CD4-positive, alpha-beta memory T cell (primary cell): ENCODE measurements at places on chromosomes 2 and 18. TPM values are rescaled to one million over a fixed set of nuclear protein-coding genes. Genes with fewer than 3 reads are reported as not detected.

The GALR1 gene
- total RNA-seq, result not detected

The KLHL41 gene
- 0.81 TPM for total RNA-seq

The CYP20A1 gene
- total RNA-seq, result 47.1 TPM

The ECEL1 gene
- total RNA-seq, result not detected

GRCh38 chr2:104852090-104852666 is 1.7 kb upstream of the POU3F3 start:
- no peak overlapping the region for H3K4me3 ChIP-seq
- H3K27me3 ChIP-seq, result peaks cover 39% of the 10 kb centered on the region
- H3K4me1 ChIP-seq, result peaks cover 28% of the 10 kb centered on the region
- H3K36me3 ChIP-seq, result no peaks in the 10 kb centered on the region
- no peak overlapping the region for H3K27ac ChIP-seq

- no peaks in the 10 kb centered on the region for H3K4me1 ChIP-seq
- H3K27me3 ChIP-seq, result no peaks in the 10 kb centered on the region
- no peak overlapping the region for H3K27ac ChIP-seq
- no peaks in the 10 kb centered on the region for H3K36me3 ChIP-seq
These were observed 820.8 kb upstream of the FAM98A start for GRCh38 chr2:34419856-34420255.

- H3K27me3 ChIP-seq, result no peaks in the 10 kb centered on the region
- DNase-seq, result no peak
- H3K4me1 ChIP-seq, result no peaks in the 10 kb centered on the region
- peaks cover 13% of the 10 kb centered on the region for H3K36me3 ChIP-seq
- H3K4me3 ChIP-seq, result no peak overlapping the region
- H3K27ac ChIP-seq, result no peak overlapping the region
These were observed 21.6 kb upstream of the FLACC1 start for GRCh38 chr2:201378496-201379397.

DNA sequence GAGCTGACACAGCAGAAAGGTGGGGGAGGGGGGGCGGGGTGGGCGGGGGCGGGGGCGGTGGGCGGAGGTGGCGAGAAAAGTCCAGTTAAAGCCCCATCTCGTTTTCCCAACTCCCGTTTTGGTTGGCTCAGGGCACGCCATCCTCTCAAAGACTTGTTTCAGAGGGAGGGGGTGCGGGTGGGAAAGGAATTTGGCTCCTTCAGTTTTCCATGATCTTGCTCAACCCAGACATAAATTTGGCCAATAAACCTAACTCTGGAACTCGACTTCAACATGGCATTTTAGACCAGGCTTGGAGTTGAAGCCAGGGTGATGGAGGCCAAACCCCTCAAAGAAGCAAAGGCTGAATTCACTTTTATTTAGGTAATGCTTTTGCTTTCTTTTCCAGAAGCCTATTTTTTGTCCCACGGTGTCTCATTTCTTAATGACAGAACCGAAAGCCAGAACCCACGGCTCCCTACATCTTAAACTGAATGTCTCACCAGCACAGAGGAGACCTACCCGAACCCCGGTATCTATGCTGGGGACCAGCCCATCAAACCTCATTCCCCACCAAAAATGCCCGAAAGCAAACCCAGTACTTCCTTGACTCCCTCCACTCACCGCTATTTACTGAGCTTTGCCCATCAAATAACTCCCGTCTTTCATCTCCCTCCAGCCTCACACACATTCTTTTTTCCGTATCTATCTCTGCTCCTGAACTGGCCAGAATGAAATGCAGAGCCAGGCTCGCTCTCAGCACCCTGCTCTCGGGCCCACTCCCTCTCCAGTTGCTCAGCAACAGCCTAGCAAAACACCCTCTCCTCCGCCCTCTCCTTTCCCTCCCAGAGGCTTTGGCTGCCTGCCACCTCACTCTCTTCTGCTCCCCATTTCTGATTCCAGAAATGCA is 4.3 kb downstream of the IGFBP5 start:
- H3K27me3 ChIP-seq, result peaks cover 10% of the 10 kb centered on the region
- DNase-seq, result peak; percentile 47
- H3K36me3 ChIP-seq, result no peaks in the 10 kb centered on the region
- H3K4me3 ChIP-seq, result no peak overlapping the region
- no peak overlapping the region for H3K27ac ChIP-seq
